Hepatocyte (in vitro differentiated cells): ENCODE measurements at places on chromosomes 13 and 19.

DNA sequence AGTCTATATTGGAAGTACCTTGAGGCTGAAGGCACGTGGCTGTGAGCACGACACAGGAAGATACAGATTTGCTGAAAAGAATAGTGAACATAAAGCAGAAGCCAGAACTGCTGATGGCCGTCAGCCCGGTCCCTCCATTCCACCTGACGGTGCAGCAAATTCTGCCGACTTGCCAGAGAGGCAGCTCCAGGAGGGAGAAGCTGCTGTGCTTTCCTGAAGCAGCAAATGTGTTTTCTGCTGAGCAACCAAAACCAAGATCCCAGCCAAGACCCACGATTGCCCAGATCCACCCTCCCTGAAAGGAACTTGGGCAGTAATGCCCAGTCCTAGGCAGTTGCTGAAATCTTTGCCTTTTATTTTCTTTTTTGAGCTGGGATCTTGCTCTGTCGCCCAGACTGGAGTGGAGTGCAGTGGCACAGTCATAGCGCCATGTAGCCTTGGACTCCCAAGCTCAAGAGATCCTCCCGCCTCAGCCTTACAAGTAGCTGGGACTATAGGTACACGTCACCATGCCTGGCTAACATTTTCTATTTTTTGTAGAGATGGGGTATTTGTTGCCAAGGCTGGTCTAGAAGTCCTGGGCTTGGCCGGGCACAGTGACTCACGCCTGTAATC, 7.0 kb upstream of the RCN3 start:
- no peak for DNase-seq

DNA sequence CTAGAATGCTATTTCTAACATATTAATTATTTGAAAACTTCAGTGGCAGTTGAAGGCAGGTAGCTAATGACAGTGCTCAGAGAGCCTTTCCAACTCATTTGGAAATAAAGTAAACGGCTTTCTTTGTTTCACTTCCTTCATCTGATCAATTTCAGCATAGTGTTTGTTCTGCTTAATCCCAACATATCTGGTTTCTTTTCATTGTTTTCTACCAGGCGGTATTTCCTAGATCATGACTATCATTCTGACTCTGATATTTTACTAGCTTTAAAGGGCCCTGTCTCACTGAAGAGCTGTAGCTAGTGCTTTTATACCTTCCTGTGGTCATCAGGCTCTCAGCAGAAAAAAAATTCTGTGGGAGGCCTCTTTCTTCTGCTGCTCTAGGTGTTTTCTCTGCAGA, 178.6 kb downstream of the RBM26 start:
- DNase-seq, result no peak

GRCh38 chr19:48194041-48194843, 23.8 kb downstream of the ZSWIM9 start:
- no peak for DNase-seq

DNA sequence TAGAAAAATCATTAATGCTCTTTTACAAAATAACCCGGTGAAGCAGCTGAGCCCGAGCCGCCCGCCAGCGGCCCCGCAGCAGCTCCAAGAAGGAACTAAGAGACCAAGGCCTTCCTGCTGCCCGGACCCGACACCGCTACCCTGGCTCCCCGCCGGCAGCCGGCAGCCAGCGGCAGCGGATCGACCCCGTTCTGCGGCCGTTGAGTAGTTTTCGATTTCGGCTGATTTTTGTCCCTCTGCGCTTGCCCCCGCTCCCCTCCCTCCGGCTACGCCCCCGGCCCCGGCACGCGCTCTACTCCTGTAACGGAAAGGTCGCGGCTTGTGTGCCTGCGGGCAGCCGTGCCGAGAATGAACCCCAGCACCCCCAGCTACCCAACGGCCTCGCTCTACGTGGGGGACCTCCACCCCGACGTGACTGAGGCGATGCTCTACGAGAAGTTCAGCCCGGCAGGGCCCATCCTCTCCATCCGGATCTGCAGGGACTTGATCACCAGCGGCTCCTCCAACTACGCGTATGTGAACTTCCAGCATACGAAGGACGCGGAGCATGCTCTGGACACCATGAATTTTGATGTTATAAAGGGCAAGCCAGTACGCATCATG, at the start of gene PABPC3:
Gene PABPC3 (plus strand): TSS at position 286 of the 603 bp plus-strand sequence. CDS start 63 bp downstream, at position 349.
- DNase-seq, result no peak

GRCh38 chr19:14412996-14413692, 6.0 kb downstream of the DDX39A start:
- no peak for DNase-seq

DNA sequence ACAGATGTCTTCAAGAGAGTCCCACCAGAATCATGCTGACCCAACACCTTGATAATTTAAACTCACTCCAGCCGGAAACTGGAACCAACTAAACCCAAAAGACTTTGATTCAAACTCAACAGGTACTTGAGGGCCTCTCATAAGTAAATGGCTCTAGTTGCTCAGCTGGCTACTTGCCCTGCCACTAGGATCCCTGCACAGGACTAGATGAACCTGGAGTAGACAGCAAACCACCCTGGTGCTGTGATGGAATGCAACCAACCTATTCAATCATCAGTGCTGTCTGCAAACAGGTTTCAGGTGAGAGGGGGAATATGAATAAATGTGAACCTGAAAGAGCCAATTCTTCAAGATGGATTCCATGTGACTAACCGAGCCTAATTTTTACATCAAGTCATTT, 216.3 kb downstream of the KATNAL1 start:
- no peak for DNase-seq

- no peak for DNase-seq
These were observed 2.3 kb upstream of the SLC25A42 start for GRCh38 chr19:19061506-19061905.
